Left renal pelvis (tissue), 4 donors: ENCODE measurements at places on chromosomes 3 and 15. TPM values are rescaled to one million over a fixed set of nuclear protein-coding genes. Genes with fewer than 3 reads are reported as not detected.

CGNL1 gene
- 66.1 TPM for polyA plus RNA-seq

LSAMP gene
- 11.4 TPM for polyA plus RNA-seq

KBTBD8 gene
- 1.6 TPM for polyA plus RNA-seq

RTP1 gene
- not detected for polyA plus RNA-seq

SMCO1 gene
- not detected for polyA plus RNA-seq

ROBO2 gene
- polyA plus RNA-seq, result 156 TPM
